ENCODE measurements at places on chromosomes 3 and 15. TPM values are rescaled to one million over a fixed set of nuclear protein-coding genes. Genes with fewer than 3 reads are reported as not detected.

SGO1 gene
- total RNA-seq = not detected

DOCK3 gene
- total RNA-seq = 5.0 TPM

DNA sequence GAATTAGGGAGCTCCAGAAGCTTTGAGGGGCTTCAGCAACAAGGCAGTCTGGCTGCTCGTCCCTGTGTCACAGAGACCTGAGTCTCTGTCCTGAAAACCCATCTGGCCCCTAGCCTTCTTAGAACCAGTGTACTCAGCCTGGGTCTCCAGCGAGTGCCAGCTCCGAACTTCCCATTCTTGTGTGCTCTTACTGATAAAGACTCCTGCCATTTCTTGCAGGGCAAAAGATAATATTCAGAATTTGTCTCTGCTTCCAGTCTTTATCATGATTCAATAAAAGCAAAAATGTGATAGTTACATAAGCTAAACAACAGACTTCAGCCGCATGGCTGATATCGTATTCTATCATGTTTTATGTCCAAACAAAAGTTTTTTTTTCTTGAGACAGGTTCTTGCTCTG is 36.0 kb upstream of the BCL2A1 start:
- DNase-seq = no peak

DNA sequence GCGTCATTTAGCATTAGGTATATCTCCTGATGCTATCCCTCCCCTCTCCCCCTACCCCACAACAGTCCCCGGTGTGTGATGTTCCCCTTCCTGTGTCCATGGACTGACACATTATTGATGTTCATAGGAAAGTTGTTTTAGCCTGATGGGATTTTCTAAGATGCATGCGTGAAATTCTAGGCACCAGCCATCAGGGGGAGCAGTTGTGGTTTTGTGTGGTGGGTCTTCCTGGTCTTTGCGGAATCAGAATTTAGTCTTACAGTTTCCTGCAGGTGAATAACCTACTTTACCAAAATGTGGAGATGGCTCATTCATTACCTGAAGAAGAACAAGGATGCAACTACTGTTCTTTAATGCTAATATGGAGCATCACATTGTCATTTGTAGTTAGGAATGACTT is 455.0 kb upstream of the THBS1 start:
- no peak for DNase-seq

PGBD4 gene
- 1.7 TPM for total RNA-seq

PIF1 gene
- not detected for total RNA-seq

DNA sequence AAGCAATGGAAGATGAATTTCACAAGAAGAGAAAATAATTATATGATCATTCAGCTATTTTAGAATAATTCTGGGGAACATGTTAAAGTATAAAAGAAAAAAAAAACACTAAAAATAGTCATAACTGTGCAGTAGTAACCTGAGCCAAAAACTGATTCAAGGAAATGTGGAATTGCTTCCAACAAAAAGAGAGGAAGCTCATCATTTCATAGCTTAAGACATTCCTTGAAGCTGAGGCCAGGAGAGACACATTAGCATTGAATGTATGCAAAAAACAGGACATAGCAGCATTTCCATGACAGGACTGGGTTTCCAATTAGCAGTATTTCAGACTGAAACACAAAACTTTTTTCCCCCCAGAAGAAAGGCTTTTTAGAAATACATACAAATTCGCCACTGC is 27.7 kb upstream of the LRRN1 start:
- no peak for DNase-seq

DNAH1 gene
- 2.8 TPM for total RNA-seq

DNA sequence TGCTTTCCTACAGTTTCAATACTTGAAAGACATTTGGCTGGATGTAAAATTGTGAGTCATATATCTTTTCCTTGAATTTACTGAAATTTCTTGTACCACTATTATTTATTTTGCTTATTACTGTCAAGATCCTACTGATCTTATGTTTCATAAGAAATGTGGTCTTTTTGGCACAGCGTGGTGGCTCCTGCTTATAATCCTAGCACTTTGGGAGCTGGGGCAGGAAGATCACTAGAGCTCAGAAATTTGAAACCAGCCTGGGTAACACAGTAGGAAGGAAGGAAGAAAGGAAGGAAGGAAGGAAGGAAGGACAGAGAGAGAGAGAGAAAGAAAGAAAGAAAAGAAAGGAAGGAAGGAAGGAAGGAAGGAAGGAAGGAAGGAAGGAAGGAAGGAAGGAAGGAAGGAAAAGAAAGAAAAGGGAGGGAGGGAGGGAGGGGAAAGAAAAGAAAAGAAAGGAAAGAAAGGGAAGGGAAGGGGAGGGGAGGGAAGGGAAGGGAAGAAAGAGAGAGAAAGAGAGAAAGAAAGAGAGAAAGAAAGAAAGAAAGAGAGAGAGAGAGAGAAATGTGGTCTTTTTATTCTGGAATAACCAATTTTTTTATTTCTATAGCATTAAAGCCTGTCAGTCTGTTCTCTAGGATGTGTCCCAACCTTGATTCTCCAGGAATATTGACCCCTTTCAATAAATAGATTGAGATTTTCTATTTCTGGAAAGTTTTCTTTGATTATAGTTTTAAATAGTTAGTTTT is 572.0 kb upstream of the TGFBR2 start:
- DNase-seq = no peak

GRCh38 chr3:42652611-42653302 is 740 bp upstream of the ZBTB47 start:
- DNase-seq = peak; percentile 77

DNA sequence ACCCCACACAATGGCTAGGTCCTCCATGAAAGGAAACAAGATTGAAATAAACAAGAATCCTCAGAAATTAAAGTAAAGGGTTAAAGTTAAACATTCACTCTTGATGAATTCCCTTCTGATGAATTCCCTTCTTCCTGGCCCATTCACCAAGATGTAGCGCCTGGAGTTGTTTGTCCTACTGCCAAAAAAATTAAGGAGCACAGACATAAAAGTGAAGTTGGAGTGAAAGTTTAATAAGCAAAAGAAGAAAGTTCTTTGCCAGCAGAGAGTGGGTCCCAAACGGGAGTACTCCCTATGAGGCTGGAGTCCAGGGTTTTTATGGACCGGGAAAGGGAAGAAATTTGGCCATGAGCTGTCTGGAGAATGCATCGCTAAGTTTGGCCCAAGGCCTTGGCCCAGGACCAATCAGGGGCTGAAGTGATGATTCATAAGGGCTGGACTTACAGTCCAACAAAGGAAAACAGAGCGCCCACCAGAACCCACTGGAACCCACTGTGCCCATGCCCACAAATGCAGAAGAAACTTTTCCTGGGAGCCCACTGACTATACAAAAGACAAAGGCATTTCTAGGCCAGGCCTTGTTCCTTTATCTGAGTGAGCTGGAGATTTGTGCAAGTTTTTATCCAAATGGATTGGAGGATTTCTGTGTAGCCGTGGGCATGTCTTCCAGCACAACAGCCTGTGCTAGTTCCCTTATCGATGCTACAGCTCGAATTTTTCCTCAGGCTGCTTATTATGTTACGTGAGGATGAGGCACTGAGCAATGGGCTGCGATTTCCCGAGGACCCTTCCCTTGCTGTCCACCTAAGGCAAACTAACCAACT is 1561.6 kb downstream of the OTOL1 start:
- DNase-seq = no peak

All from heart left ventricle (tissue), 16 donors.